ENCODE measurements at places on chromosomes 5 and 9.
A peak's percentile ranks its signal among the peaks of the same experiment; 100 is the strongest.

GRCh38 chr9:126233913-126234525, 92.6 kb upstream of the MVB12B start:
- no peak for DNase-seq

- DNase-seq, result no peak
Observed at GRCh38 chr9:108877524-108877923, 15.5 kb downstream of the ACTL7A start.

- DNase-seq, result peak; percentile 25
Observed at GRCh38 chr5:99320436-99320835, 391.6 kb upstream of the CHD1 start.

GRCh38 chr9:90188656-90189055, 454.0 kb downstream of the DIRAS2 start:
- DNase-seq, result no peak

- DNase-seq, result no peak
Observed at GRCh38 chr5:159095151-159095721, 4.5 kb downstream of the EBF1 start.

GRCh38 chr9:14066831-14067230, 247.1 kb downstream of the NFIB start:
- no peak for DNase-seq

DNA sequence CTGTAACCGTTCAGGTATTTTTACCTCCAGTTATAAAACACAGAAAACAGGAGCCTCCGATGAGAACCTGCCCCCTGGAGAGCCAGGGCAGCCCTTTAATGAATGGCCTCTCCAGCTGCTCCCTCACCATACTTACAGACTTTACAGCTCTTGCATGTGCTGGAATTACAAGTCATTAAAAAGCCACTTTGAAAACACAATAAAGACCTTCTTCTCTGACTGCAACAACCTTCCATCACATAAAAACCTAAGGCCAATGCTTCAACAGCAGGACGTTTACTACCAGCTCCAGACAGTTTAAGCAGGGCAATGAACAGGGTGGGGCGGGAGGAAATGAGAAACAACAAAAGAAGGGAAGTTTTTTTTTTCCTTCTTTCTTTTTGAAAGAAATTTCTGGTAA, 213.8 kb downstream of the MLLT3 start:
- DNase-seq, result no peak

GRCh38 chr9:4223312-4223833, 76.5 kb downstream of the GLIS3 start:
- no peak for DNase-seq

- DNase-seq, result no peak
Observed at GRCh38 chr5:31639481-31640411, 815 bp downstream of the PDZD2 start.
